Uterus (tissue), 4 donors: ENCODE measurements at places on chromosomes 3 and 15.

GRCh38 chr3:43994657-43995546 is 246.8 kb upstream of the TOPAZ1 start:
- no peak for DNase-seq

- no peak for DNase-seq
These were observed 25.3 kb downstream of the UBXN7 start for GRCh38 chr3:196406811-196407470.

DNA sequence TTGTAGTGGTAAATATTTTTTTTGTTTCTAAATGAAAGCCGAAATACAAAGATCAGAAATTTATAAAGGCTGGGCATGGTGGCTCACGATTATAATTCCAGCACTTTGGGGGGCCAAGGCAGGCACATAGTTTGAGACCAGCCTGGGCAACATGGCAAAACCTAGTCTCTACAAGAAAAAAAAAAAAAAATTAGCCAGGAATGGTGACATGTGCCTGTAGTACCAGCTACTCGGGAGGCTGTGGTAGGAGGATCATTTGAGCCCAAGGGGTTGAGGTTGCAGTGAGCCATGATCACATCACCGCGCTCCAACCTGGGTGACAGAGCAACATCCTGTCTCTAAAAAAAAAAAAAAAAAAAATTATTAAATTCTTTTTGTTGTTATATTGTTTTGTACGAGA is 6.9 kb downstream of the DENND4A start:
- DNase-seq = no peak

GRCh38 chr15:78209646-78210348 is 24.6 kb downstream of the ACSBG1 start:
- no peak for DNase-seq
